ENCODE measurements at places on chromosomes 13 and 19.

- DNase-seq = no peak
These were observed 233.7 kb upstream of the SOX21 start for GRCh38 chr13:94946039-94946438.

- no peak for DNase-seq
These were observed 31.9 kb downstream of the HTR2A start for GRCh38 chr13:46864941-46865340.

- no peak for DNase-seq
These were observed 10.9 kb downstream of the B3GNT8 start for GRCh38 chr19:41416194-41416674.

DNA sequence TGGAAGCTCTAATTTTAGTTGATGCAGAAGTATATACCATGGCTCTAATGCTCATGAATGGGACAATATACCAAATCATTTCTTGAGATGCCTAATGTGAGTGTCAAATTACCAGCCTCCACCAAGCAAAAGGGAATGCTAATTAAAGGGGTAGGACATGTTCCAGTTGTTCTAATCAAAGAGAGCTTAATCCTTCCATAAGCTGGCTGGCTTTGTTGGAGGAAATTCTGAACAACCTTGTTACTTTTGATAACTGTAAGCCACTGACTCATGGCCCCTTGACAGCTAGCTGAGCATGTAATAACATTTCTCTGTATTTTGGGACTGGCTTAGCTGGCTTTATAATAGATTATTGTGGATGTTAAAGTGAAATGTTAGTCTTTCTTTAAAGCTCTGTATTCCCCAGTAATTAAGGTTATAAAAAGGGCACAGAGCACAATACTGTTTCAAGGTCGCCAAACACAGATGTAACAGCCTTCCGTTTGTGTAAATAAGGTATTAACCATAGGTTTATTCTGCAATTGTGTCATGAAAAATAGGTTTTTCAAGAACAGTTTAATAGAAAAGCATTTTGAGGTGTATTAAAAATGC, 1194.0 kb downstream of the PCDH9 start:
- DNase-seq = no peak

GRCh38 chr13:108963846-108964600, 334.6 kb downstream of the MYO16 start:
- DNase-seq = no peak

GRCh38 chr13:97435794-97436193, 1.8 kb downstream of the RAP2A start:
- DNase-seq = no peak

- DNase-seq = no peak
These were observed 406.9 kb downstream of the RFC3 start for GRCh38 chr13:34224877-34225276.

DNA sequence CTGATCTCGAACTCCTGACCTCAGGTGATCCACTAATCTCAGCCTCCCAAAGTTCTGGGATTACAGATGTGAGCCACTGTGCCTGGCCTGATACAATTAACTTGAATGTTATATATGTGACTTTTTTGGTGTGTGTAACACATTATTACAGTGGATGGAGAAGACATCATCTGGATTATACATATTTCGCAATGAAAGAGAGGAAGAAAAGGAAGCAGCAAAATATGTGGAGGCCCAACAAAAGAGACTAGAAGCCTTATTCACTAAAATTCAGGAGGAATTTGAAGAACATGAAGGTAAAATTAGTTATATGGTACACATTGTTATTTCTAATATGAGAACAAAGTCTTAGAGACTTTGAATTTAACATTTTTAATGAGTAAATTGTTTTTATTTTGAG, 55.5 kb downstream of the BRCA2 start:
- no peak for DNase-seq

DNA sequence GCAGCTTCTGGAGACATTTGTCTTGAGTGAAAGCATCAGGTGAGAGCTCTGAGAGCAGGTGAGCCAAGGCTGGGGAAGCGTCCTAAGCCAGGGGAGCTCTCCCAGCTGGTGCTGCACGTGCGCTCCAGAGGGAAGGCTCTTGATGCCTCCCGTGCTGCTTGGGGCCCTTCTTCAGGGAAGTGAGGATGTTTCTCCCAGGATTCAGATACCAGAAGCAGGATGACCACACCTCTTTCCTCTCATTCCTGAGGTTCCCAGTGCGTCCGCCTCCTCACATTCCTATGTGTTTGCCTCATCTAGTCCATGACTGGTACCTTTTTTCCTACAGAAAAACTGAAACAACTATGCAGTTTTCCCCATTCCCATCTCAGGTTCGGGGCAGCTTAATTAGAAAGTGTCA, 231.0 kb upstream of the IRS2 start:
- peak; percentile 86 for DNase-seq

Data from T1000 (cell line).